ENCODE measurements at places on chromosomes 11 and 22.
A peak's percentile ranks its signal among the peaks of the same experiment; 100 is the strongest.

- DNase-seq: peak; percentile 36
Observed at GRCh38 chr11:78138694-78139421, 568 bp downstream of the ALG8 start.

- no peak for DNase-seq
Observed at GRCh38 chr11:114228435-114229411, 67.5 kb upstream of the NNMT start.

DNA sequence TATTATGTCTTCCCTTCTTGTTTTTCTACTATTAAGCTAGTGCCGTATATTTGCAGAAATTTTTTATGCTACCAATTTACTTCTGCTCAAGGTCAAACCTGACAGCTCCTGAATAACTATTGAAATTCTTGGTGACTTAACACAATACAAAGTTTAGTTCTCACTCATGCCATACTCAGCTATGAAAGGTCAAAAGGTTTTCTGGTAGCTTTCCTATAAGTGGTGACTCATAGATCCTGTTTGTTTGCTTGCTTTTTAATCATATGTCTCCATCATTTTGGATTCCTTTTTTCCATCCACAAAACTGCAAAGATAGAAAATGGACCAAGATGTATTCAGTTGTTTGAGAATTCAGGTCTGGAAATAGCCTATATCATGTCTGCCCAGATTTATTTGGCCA lies 855.8 kb upstream of the LRRC4C start:
- no peak for DNase-seq

GRCh38 chr11:30025396-30026139 lies 8.7 kb upstream of the KCNA4 start:
- no peak for DNase-seq

- DNase-seq: no peak
Observed at GRCh38 chr11:75703695-75704237, 13.9 kb upstream of the MOGAT2 start.

DNA sequence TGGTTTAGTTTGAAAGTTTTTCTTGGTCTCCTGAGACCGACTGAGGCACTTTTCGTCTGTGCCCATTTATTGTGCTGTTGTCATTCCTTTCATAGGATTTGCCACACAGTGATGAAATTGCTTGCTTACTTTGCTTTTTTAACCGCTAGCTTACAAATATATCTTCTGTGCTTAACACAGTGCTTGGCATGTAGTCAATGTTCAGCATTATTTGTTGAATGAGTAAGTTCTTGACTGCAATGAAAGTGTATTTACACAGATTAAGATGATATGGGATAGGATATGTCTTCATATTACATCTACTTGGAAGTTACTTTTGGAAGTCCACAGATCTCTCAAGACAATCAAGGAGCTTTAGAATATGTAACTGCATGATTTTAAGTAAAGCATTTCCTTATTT lies 91.2 kb downstream of the GRIA4 start:
- no peak for DNase-seq

- no peak for DNase-seq
Observed at GRCh38 chr11:61460474-61460881, 30.6 kb downstream of the SDHAF2 start.

Data from stimulated activated CD4-positive, alpha-beta T cell treated with anti-CD3 and anti-CD28 coated beads, Interleukin-15, amount 100 ng/mL, for 48 hours (primary cell).